ENCODE measurements at places on chromosomes 12 and 14.
A peak's percentile ranks its signal among the peaks of the same experiment; 100 is the strongest.

GRCh38 chr12:47731723-47732122 is 6.4 kb upstream of the ENDOU start:
- no peak for DNase-seq

DNA sequence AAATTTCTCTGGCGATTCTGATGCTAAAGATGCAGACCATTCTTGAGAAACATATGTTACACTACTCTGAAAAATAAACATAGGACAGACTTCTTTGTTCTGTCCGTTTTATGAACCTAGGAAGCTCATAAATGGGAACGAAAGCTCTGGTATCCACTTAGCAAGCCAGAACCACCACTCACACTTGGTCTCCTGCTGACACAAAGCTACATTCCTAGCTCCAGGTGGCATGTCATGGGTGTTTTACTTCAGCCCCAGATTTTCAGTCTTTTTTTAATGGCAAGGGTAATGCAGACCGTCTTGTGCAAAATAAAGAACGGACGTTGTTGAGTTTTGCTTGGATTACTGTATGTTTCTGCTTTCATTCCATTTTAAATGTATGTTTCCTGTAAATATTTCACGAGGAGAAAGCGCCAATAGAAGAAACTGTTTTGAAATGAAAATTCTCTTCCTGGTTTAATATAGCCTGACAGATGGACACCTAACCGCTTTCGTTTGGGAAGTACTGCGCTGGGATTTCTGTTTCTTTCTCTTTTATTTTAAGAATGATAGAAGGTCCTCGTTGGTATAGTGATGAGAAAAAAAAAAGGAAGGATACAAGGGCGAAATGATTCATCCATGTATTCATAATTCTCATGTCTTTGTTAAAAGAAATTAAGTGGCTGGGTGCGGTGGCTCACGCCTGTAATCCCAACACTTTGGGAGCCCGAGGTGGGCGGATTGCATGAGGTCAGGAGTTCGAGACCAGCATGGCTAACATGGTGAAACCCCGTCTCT is 871 bp upstream of the COQ5 start:
- DNase-seq, result peak; percentile 84

DNA sequence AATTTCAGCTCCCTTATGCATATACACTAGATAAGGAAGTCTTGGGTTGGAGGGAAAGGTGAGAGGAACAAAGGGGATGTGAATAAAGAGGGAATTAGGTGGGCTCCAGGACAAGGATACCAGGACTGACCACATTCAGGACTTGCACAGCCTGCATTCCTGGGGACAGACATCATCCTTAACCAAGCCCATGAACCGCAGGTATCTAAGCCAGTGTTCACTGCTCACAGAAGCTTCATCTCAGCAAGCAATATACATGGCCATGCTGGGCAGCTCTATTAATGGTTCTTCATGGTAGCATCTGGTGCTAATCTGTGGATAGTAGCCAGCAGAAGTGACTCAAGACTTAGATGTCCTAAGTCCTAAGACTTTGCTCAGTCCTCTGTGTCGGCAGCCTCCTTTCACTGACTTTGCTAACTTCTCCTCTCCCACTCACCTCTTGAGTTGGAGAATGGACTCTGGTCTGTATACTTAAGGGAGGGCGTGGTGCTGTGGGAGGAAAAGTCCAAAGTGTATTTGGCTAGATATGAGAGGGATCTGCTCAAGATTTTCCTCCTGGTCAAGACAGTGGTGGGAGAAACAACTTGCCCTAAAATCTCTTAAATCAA is 136.1 kb downstream of the ASCL1 start:
- peak; percentile 85 for DNase-seq

GRCh38 chr14:48900565-48900964 is 685.6 kb downstream of the RPS29 start:
- DNase-seq, result no peak

DNA sequence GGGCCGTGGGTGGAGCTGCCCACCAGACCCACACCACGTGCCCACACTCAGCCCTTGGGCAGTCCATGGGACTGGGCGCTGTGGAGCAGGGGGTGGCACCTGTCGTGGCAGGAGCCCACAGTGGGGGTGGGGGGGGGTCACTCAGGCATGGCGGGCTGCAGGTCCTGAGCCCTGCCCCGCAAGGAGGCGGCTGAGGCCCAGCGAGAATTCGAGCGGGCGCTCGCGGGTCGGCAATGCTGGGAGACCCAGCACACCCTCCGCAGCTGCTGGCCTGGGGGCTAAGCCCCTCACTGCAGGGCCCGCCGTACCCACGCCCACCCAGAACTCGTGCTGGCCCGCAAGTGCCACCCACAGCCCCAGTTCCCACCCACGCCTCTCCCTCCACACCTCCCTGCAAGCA is 132.6 kb upstream of the GARIN2 start:
- DNase-seq, result no peak

DNA sequence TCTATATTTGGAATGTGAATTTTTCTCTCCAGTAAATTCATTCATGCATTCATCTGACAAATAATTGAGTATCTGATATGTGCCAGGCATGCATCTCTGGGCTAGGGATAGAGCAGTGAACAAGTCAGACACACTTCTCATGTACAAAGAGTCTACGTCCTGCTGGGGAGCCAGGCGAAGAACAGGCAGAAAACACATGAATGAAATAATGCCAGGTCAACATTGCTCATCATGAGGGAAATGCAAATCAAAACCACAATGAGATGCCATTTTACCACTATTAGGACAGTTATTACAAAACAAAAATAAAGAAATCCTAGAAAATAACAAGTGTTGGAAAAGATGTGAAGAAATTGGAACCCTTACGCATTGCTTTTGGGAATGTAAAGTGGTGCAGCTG is 90.3 kb downstream of the PAX9 start:
- no peak for DNase-seq

GRCh38 chr14:54638135-54638446 is 71.2 kb downstream of the SAMD4A start:
- DNase-seq, result no peak

- no peak for DNase-seq
These were observed 1014.1 kb downstream of the TMTC2 start for GRCh38 chr12:83700838-83701237.

DNA sequence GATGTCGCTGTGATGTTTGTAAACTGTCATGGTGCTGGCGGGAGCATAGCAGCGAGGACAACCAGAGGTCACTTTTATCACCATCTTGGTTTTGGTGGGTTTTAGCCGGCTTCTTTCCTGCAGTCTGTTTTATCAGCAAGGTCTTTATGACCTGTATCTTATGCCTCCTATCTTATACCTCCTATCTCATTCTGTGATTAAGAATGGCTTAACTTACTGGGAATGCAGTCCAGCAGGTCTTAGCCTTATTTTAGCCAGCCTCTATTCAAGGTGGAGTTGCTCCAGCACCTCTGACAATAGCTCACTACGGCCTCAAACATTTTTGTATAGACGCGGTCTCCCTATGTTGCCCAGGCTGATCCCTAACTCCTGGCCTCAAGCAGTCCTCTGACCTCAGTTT is 53.7 kb downstream of the B4GALNT3 start:
- DNase-seq, result no peak

GRCh38 chr12:93634416-93634815 is 42.8 kb upstream of the CRADD start:
- no peak for DNase-seq

DNA sequence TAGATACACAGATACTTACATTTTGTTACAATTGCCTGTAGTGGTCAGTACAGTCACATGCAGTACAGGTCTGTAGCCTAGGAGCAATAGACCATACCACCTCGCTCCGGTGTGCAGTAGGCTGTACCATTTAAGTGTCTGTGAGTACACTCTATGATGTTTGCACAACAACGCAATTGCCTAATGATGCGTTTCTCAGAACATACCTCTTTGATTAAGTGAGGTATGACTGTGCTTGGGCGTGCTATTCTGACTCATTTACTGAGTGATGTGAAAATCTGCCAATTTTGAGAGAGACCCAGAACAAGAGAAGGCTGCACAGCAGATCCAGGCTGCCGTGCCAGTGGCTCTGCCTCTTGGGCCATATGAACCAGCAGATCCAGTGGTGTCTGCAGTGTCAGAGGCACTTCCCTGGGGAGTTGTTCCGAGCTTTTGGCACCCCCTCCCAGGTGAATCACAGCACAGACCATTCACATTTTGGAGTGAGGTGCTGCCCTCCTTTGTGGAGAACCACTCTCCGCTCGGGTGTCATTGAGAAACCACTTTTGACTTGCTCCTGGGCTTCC is 20.4 kb downstream of the DLK1 start:
- peak; percentile 35 for DNase-seq

GRCh38 chr14:68669603-68670358 is 123.1 kb downstream of the ZFP36L1 start:
- DNase-seq, result peak; percentile 42
